ENCODE measurements at places on chromosomes 2 and 18.

DNA sequence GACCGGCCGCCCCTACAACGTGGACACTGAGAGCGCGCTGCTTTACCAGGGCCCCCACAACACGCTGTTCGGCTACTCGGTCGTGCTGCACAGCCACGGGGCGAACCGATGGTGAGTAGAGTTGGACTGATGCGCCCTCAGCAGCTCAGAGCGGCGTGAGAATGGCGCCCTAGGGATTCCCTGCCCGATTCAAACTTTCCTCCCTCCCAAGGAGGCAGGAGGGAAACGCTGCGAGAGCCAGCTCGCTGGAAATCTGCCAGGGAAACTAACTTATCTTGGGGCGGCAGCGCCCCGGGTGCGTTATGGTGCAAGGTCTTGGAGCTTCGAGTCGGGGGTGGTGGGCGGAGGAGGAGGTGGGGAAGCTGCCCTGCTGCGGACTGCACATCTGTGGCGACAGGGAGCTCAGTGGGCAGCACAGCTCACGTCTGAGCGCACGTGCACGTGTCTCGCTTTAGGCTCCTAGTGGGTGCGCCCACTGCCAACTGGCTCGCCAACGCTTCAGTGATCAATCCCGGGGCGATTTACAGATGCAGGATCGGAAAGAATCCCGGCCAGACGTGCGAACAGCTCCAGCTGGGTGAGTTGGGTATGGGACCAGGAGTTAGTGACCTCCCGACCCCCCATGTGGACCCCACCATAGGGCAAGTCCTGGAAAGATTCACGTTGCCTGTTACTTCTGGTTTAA is 697 bp downstream of the ITGA4 start:
- DNase-seq, result no peak

DNA sequence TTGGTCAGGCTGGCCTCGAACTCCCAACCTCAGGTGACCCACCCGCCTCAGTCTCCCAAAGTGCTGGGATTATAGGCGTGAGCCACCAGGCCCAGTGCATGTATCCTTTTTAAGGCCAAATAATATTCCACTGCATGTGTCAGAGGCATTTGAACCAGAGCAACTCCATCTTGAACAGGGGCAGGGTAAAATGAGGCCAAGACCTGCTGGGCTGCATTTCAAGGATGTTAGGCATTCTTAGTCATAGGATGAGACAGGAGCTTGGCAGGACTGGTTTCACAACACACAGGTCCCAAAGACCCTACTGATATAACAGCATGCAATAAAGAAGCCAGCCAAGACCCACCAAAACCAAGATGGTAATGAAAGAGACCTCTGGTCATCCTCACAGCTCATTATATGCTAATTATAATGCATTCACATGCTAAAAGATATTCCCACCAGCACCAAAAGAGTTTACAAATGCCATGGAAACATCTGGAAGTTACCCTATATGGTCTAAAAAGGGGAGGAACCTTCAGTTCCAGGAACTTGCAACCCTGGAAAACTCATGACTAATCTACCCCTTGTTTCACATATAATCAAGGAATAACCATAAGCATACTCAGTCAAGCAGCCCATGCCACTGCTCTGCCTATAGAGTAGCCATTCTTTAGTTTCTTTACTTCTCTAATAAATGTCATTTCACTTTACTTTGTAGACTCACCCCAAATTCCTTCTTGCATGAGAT is 204.6 kb downstream of the RAB3GAP1 start:
- DNase-seq, result no peak

DNA sequence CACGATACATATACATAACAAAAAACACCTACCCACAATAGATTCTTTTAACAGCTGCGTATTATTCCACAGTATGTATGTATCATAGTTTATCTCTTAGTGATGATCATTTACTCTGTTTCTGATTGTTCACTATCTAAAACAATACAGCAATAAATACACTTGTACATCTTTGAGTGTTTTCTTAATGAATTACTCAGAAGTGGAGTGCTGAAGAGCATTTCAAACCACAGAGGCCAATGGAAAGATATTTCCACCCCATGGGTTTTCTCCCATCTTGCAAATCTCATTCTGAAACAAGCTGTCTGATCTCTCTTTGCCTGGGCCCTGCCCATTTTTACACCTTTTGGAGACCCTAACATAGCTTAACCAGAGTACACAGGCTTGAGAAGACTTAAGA is 113.8 kb upstream of the KLF7 start:
- no peak for DNase-seq

GRCh38 chr2:26164231-26164630 is 8.7 kb upstream of the GAREM2 start:
- DNase-seq, result no peak

DNA sequence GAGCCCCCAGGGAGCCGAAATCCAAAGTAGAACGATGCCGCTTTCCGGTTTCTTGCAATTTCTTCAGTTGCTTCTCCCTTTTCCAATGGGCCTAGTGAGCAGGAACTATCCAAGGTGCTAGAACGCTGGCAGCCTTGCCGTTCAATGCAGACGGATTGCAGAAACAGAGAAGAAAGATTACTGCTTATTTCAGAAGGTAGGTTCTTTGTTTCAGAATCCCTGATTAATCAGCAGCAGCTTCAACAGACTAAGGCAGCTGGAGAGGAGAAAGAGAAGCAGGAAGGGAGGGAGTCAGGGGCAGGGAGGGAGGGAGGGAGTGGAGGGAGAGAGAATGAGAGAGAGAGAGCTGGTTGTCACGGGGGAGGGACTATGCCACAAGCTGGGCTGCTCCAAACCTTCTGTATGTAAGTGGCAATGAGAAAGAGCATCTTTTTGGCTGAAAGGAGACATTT is 576 bp downstream of the NYAP2 start:
- DNase-seq, result peak; percentile 55

GRCh38 chr2:109130723-109130995 is 1.7 kb downstream of the SH3RF3 start:
- no peak for DNase-seq

- no peak for DNase-seq
Observed at GRCh38 chr2:132754392-132754791, 84.4 kb upstream of the LYPD1 start.

DNA sequence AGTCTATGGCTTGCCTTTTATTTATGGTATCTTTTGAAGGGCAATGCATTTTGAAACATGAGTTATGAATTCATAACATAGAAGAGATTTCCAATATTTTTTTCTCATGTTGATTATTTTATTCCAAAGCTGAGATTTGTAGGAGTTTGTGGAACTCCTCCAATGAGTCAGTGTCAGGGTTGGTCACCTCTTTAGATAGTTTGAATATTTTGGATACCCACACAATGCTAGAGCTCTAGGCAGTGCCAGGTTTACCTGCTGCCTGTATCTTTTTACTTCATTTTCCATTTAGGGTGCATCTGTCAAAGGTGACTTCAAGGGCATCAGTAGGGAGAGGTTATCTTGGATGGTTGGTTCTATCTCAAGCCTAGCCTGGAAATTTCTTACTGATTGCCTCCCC is 152.7 kb downstream of the CERS6 start:
- DNase-seq, result no peak

DNA sequence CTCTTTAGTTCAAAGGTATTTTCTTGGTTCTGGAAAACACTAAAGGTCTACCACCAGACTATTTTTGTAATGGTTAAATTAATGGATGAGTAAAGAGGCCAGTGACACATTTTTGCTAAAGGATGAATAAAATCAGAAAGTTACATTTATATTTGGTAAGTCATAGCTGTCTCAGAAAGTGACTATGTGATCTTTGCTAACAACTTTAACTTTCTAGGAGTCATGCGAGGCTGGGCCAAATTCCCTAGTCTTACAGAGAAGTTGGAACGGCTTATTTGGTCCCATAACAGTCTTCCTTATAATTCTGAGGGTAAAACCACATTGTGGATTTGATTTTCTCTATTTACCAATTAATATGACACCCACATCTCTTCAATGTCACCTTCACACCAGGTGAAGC is 198.1 kb downstream of the PDE1A start:
- DNase-seq, result no peak

- no peak for DNase-seq
Observed at GRCh38 chr2:75788902-75789301, 78.2 kb upstream of the GCFC2 start.

- no peak for DNase-seq
Observed at GRCh38 chr18:13537022-13537780, 189.2 kb downstream of the FAM210A start.

- DNase-seq, result no peak
Observed at GRCh38 chr2:28586867-28587266, 91.0 kb downstream of the PLB1 start.

DNA sequence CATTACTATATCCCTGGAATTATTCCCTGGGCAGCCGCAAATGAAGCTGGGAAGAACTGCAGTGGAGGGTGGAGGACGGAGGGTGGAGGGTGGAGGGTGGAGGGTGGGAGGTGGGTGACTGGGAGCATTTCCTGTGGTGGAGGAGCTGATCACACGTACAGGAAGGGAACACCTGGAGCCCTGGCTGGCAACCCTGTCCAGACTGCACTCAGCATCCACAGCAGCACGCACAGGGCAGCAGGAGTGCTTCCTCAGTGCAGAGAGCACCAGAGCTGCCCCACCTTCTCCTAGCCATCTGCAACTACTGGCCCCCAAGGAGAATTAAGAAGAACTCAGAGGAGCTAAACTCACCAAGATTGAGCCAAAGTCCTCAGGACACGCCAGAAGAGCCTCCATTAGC is 249.9 kb downstream of the EIPR1 start:
- DNase-seq, result peak; percentile 42

DNA sequence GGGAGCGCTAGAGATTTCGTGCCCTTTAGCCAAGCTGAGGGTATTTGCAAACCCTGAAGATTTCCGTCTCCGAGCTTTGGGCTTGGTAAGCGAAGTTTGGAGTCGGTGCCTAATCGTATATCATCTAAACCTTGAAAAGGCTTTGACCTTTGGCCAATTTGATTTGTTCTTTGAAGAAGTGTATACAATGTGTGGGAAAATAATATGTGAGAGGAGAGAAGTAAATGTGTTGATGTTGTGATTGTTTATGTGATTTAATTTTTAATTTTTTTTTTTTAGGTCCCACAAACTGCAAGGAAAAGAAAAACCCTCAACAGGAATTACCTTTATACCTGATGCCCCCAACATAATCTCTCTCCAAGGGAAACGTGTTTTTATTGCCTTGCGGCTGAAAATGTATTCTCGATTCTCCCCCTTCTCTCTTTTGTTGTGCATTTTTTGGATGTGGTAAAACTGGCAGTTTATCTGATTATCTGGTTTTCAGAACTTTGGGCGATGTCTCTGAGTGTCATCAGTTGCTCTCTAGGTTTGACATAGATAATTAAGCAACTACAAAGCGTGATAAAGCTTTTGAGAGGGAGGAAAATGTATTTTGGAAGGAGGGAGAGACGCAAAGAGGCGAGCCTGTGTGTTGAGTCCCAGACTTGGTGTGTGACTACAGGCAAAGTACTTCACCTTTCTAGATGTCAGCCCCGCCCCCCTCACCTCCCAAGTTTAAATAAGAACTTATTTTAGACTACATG is 912 bp upstream of the FBXO11 start:
- no peak for DNase-seq

DNA sequence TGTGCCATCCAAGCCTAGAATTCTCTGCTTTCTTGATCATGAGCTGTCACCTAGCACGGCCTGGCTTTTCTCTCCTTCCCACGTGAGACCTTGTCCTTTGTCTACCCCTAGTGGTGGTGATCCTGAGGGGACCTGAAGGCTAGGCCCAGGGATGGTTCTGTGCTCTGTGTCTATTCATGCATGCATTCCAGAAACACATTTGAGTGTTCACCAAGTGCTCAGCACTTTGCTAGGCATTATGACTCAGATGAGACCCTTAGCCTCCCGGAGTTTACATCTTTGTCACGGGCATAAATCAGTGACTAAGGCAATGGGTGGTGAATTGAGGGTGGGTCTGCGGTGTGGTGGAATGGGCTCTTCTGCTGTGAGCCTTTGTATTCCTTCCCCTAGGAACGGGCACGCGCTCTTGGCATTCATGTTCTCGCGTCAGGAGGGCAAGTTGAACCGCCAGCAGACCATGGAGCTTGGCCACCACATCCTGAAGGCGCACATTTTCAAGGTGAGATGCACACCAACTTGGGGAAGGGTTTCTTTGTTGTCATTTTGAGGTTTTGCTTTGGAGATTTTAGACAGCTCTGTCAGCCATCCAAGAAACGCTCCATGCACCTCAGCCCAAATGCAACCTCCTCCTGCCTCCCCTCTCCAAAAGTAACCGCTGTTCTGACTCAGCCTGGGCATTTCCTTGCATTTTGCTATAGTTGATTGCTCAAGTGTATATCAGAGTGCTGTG is 100.9 kb downstream of the WDSUB1 start:
- no peak for DNase-seq

DNA sequence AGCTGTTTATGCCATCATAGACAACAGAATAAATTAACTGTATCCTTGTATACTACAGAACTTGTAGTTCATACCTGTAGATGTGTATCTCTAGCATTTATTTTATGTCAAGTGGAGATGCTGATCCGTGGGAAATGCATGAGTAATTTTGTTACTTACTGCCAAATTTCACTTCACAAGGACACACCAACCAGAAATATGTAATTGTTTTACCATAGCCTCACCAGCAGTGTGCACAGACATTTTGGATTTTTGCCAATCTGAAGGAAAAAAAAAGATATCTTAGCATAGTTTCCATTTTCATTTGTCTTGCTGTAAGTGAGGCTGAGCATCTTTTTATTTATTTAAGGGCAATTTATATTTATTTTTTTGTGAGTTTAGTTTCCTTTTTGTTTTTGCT is 265.1 kb upstream of the OSR1 start:
- DNase-seq, result no peak

DNA sequence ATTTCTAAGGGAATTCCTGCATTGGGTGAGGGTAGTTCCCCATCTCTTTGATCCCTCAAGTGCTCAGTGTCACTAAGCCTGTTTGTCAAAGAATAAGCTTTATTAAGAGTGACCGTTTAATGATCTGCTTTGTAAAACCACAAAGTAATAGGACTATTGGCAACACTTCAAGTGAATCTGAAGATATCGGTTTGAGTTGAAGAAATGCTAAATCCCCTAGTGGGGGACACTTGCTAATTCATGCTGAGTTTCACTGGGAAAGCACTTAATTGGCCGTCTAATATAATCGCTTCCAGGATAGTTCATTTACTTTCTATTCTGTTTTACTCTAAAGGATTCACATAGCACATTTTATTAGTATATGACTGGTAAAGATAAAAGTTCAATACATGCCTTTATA is 54.4 kb downstream of the DTNA start:
- DNase-seq, result no peak

- no peak for DNase-seq
Observed at GRCh38 chr2:77008853-77009252, 513.3 kb downstream of the LRRTM4 start.

DNA sequence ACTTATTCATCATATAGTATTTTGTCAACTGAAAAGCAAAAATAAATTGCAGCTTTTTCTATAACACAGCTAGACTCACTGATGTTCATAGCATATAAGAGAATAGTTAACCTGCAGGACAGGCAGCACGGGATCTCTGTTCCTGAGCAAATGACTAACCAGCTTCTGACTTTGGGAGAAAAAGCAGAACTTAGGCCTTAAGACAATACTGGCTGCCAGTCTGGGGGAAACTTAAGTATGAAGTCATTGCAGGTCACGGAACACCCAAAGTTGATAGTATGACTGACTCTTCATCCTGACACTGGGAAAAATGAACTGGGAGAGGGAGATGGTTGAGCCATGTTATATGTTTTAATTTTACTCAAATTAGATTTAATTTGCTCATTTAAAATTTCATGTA is 113.0 kb downstream of the DPP4 start:
- no peak for DNase-seq

- no peak for DNase-seq
Observed at GRCh38 chr2:6081955-6082624, 389.9 kb downstream of the SOX11 start.
